Skeletal muscle cell (primary cell): ENCODE measurements at places on chromosomes 2 and 18.

DNA sequence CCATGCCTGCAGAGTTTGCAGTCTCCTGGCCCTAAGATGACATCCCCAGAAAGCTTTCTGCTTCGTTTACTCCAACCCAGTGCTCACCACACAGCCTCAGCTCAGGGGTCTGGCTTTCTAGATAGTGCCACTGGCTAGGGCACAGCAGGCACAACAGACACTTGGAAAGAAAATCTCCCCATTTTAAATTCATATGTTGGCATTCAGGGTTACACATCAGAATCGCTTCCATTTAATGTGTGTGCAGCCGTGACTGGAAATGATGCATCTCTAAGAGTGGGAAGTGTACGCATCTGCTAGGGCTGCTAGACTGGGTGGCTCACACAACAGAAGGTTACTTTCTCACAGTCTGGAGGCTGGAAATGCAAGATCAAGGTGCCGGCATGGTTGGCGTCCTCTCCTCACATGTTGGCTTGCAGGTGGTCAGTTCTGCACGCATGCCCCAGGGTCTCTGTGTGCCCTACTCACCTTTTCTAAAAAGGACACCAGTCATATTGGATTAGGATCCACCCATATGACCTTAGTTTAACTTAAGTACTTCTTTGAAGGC lies 329.4 kb upstream of the RAB12 start:
- no peak for DNase-seq

GRCh38 chr2:32772638-32773447 lies 145.0 kb downstream of the TTC27 start:
- DNase-seq = peak; percentile 17

DNA sequence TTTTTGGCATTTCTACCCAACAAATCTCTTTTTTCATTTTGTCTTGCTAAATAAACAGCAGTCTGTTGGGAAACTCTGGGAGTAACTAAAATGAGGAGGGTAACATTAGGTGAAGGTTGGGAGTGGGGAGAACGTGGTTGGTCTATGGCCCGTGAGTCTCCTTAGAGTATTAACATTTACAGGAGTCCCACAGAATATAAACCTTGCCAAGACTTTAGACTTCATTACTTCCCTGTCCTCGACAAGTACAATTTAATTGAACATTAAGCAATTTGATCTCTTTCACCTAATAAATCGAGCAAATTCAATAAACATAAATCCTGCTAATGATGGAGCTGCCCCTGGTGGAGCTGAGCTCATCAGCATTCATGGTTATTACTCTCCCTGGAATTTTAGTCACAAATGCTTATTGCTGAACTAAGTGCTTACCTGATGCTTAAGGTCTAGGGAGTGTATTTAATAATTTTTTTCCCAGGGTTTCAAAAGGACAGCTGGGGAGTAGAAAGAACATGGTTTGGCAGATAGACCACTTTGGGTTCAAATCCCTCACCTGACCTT lies 95.1 kb upstream of the RASGRP3 start:
- no peak for DNase-seq

- no peak for DNase-seq
Measured at GRCh38 chr2:28627722-28628480, 123.7 kb upstream of the PPP1CB start.

DNA sequence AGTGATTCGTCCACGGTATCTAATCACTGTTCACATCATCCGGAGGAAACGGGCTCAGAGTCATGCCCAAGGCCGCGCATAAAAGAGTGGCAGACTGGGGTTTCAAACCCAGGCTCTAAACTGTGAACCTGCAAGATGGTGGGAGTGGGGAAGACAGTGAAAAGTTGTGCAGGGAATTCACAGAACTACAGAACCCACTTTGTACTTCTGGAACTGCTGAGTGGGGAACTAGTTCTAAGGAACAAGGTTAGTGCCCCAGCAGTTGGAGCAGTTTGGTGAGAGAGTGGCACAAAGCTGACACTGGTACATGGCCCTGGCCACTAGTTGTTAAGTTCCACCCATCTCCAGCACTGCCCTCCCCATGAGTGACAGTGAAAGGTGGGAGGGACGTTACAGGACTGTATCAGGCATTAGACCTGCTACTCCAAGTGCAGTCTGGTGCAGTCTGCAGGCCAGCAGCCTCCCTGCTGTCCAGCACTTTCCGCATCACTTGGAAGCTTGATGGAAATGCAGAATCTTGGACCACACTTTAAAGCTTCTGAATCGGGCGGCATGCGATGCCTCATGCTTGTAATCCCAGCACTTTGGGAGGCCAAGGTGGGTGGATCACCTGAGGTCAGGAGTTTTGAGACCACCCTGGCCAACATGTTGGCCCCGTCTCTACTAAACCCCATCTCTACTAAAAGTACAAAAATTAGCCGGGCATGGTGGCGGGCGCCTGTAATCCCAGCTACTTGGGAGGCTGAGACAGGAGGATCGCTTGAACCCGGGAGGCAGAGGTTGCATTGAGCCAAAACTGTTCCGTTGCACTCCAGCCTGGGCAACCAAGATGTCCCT lies 47.3 kb downstream of the C2orf42 start:
- no peak for DNase-seq

DNA sequence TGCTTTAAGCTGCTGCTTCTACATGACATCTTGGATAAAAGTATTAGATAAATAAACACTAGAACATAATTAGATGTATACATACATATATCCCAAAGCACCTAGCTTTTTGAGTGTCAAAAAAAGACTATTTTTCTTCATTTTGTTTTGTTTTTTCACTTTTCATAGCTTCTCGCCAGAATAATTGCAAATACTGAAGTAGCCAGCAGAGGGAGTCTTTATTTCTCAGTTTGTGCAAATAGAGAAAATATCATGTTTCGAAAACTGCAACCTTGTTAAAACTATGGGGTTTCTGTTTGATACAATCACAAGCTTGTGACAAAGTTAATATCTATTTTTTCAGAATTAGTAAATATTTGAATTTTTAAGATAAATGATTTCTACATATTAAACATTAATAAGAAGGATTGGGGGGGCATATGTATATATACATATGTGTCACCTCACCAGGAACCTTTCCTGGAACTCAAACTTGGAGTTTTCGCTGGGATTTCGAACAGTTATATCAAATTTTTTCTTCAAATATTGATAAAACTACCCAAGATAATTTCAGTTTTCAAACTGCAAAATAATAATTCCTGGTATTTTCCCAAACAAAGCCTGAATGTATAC lies 61.0 kb downstream of the GRB14 start:
- no peak for DNase-seq

- DNase-seq = no peak
Measured at GRCh38 chr2:234464291-234464645, 32.6 kb downstream of the ARL4C start.

DNA sequence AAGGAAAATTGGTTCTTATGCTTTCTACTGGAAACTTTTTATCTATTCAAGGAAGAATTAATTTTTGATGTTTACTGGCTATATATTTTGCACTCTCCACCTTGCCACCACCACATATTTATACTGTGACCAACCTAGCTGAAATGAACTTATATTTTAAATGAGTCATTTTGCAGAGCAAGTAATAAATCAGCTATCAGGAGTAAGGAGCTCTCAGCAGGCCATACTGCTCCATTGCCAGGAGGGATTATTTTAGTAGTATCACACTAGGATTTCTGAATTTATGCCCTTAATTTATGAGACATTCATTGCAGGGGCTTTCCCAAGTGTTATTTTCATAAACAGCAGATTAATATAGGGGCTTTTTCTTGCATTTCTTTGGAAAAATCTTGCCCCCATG lies 125.8 kb upstream of the CYP1B1 start:
- DNase-seq = no peak

GRCh38 chr18:10320791-10321190 lies 133.6 kb upstream of the APCDD1 start:
- DNase-seq = peak; percentile 34

- DNase-seq = no peak
Measured at GRCh38 chr2:24744356-24744755, 48.8 kb downstream of the PTRHD1 start.

GRCh38 chr18:62209046-62209445 lies 22.0 kb downstream of the RELCH start:
- DNase-seq = no peak

DNA sequence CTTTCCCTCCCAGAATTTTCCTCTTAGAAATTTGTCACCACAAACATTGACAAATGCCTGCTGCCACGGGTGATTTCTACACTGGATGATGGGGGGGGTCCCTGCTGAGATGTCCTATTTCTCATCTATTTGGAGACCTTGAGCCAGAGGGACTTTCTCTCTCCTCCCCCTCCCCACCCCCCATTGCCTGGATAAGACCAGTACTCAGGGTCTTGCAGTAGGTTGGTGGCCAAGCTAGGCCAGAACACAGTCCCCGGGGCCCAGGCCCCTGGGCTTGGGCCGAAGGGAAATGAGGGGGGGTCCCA lies 560 bp upstream of the DUSP2 start:
- no peak for DNase-seq

DNA sequence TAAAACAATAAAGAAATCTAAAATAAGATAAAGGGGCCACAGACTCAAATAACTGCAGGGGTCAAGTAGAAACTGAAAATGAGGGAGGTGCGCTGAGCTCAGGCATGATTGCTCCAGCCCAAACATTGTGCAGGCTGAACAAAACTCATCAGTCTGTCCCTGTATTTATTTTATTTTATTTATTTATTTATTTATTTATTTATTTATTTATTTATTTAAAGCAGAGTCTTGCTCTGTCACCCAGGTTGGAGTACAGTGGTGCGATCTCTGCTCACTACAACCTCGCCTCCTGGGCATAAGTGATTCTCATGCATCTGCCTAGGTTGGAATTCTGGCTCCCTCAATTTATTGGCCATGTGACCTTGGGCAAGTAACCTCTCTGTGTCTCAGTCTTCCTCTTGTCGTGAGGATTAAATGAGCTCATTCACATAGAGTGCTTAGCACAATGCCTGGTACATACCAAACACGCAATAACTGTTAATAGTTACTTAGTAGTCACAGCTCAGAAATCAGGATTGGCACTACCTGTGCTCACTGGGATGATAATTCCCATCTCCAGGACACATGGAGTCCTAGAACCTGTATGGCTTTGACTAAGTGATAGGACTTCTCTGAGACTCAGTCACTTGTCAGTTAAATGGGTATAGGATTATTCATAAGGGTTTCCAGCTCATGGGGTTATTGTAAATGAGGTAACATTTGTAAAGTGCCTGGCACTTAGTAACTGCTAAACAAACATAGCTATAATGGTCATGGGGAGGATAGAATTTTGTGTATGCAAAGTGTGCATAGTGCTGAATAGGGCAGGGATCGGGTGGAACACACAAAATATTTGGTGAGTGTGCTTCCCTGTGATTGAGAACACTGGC lies 6.0 kb downstream of the SPEG start:
- DNase-seq = no peak

DNA sequence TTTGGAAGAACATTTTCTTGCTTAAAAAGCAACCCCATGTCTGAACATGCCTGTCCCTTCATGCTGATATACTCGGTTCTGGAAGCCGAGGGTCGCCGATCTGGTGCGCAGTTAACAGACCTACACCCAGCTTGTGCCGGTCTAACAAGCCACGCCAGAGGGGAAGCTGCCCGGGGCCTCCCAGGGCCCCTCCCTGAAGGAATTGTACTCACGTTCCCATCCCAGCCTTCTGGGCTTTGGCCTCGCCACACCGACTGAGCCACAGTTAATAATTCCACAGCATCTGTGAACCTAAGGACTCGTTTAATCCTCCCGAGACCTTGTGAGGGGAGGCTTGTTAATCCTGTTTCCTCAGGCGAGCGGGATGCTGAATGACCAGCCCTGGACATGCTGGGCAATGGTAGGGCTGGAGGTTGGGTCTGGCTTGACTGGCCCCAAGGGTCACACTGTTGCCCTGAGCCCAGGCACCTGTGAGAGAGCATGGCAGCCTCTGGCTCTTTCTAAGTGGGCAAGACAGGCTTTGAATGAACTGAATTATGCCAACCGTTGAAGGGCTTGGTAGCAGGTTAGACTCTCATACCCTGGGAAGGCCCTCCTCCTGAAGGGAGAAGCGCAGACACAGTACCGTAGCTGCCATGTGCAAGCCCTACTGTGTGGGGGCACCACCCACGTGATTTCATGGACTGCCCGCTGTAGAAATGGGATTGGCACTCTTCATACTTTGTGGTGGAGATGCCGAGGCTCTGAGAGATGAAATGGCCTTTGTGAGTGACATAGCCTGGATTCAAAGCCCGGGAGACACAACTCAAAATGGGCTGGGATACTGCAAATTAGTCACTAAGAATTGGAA lies 27.9 kb upstream of the ODC1 start:
- DNase-seq = no peak

GRCh38 chr2:8629402-8629801 lies 52.5 kb upstream of the ID2 start:
- no peak for DNase-seq
